KG1 (cell line): ENCODE measurements at places on chromosomes 7 and 10.

GRCh38 chr7:86904949-86905834, 154.3 kb downstream of the ELAPOR2 start:
- no peak for DNase-seq

DNA sequence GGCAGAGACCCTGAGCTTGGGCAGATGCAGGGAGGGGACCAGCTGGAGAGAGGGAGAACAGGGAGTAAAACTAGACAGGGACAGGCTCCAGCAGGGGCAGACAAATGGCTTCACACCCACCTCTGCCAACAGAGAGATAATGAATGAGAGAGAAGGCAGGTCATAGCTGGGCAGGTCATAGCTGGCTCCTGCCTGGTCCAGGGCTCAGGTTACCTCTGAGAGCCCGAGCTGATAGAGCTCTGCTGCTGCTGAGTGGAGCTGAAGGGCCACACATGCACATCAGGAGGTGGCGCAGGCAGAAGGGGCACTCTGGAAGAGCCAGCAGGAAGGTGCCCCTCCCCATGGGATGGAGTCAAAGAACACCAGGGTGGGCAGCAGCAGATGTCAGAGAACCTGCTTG, 154.2 kb downstream of the GFRA1 start:
- DNase-seq: no peak

DNA sequence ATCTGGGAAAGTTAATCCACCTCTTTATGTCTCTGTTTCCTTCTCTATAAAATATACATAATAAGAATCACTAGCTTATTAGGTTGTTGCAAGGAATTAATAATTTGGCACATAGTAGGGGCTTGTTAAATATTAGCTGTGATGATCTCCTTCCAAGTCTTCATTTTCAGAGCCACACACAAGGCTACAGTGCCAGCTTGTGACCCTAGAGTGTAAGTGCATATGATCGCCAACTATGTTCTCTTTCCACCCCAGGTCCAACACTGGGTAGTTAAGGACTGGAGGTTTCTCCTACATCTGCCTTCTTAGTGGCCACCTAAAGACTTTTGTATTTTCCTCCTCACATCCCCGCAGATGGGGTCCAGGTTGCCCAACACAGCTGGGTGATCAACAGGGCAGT, 17.9 kb upstream of the ACSM6 start:
- DNase-seq: no peak

- no peak for DNase-seq
Observed at GRCh38 chr10:125094806-125095205, 65.6 kb downstream of the CTBP2 start.

DNA sequence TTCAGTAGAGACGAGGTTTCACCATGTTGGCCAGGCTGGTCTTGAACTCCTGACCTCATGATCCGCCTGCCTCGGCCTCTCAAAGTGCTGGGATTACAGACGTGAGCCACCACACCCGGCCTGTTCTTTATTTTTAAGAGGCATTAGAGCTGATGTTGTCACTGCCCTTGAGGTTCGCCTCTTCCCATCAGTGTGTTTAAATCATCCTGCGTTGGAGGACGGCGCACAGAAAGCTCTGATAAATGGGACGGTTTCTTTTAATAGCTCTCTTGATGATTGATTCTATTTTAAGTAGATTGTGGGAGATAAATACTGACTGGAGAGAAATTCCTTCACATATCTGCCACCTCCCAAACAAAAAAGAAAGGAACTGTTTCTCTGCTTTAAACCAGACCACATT, 29.0 kb downstream of the UPP1 start:
- DNase-seq: no peak

DNA sequence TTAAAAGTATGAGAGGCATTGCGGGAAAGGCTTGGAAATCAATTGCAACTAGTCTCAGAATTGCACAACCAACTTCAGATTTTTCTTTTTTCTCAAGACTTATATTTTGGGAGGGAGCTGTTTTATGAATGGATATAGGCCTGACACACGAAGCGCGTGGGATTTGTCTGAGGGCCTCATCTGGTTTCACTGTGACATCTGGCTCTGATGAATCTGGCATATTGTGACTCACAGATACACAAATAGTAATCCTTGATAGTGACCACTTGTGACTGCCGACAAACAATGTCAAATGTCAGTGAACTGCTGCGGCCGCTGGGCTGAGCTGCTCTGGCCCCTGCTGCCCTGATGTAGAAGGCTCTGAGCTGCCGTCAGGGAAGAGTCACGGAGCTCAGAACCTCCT, 655.1 kb downstream of the INHBA start:
- DNase-seq: no peak

GRCh38 chr7:45979275-45980180, 58.5 kb upstream of the IGFBP3 start:
- no peak for DNase-seq

- no peak for DNase-seq
Observed at GRCh38 chr10:21057989-21058388, 160.9 kb upstream of the NEBL start.

DNA sequence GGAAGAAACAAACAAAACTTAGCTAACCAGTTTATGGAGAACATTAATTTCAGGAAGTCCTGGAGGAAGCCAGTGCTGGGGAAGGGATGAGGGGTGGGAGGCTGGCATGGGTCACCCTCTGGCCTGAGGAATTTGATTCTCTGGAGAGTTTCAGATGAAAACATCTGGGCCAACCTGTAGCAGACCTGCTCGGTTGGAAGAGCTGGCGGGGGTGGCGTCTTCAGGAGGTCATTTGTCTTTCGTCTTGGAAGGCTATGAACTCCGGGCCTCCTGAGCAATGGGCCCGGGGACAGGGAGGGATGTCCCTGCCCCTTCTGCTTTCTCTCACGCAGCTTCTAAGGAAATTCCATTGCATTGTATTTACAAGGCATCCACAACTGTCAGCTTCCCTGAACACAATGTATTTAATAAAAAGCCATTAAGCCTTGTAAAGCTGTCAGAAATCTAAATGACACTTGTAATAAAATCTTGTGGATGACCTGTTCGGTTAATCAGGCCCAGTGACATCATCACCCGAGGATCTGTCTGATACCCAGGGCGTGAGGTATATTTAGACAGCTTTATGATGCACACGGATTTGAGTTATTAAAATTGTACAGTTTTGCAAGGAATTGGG, 250.5 kb downstream of the RAB11FIP2 start:
- no peak for DNase-seq

- DNase-seq: peak; percentile 67
Observed at GRCh38 chr7:94510582-94511496, 1.2 kb downstream of the CASD1 start.

DNA sequence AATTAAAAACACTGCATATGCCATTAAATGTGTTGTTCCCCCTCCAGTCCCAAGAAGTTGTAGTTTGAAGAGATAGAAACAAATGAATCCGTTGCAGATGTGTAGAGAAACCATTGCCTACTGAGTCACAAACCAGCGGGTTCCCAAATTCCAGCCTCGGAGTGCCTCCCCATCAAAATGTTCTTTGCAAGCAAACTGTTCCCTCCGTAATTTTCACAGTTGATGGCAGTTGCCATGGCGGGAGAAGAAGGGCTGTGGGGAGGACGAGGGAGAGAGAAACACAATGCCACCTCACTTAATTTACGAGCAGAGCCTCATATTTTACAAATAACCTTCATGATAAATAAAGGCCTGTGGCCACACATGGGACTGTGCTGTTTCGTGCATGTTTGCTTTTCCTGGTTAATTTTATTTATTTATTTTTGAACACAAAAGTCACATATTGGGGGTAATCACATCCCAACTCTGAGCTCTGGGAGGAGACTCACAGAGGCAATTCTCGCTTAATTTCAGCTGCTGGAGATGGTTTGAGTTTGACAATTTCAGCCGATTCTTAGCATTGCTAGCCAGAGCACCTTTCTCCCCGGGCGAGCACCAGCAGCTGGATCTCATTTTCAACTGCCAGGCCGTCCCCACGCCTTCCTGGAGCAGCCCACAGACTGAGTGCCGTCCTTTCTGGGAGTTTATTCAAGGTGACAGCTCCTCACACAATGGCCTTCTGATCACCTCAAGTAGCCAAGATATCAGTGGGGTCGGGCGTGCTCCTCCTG, 1084.2 kb downstream of the KCNMA1 start:
- DNase-seq: no peak

GRCh38 chr7:134645935-134646334, 718 bp upstream of the BPGM start:
- DNase-seq: no peak

- DNase-seq: no peak
Observed at GRCh38 chr7:123639631-123640030, 16.0 kb upstream of the LMOD2 start.

DNA sequence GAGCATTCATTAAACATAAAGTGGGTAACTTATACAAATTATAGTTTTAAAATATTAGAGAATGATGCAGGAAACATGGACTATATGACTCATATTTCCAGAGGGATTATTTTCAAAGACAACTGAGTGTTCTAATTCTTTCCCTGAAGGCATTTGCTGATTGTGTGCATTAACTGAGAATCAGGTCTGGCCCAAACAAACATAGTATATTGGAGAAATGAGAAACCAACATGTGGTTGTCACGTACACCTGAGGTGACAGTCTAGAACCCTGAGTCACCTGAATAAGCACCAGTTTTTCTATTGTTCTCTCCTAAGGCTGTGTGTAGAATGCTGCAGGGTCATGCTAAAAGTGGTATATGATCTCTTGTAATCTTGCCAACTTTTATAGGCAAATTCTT, 1125.7 kb downstream of the XPNPEP1 start:
- DNase-seq: no peak

DNA sequence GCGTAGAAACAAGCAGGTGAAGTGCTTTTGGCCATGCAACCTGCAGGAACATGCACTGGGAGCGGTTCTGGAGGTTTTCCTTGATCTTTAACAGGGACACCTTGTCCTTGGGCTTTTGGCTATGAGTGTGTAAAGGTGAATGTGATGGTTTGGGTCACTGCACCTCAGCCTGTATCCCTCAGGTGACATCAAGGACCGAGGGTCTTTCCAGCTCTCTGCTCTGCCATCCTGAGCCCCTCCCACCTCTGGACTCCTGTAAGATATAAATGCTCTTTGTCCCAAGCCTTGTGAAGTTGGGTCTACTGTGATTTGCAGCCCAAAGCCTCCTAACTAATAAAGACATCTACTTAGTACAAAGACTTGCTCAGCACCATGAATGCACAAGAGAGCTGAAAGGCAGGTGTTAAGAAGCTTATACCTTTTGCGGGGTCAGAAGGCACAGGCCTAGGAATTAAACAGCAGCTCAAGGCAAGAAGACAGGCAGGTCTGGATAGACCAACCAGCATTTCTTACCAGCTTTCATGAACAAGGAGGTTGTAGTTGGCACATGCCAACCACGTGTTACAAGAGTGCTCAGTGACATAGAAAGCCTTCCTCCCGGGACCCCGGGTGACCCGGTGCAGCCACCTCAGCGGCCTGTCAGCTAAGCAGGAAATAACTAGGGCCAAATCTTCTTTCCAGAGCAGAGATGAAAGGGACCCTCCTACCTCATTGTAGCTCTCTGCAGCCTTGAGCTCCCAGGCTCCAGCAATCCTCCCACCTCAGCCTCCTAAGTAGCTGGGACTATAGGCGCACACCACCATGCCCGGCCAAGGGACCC, 89.9 kb downstream of the CARD11 start:
- DNase-seq: no peak

GRCh38 chr10:113305871-113306270, 247.0 kb upstream of the HABP2 start:
- DNase-seq: no peak

DNA sequence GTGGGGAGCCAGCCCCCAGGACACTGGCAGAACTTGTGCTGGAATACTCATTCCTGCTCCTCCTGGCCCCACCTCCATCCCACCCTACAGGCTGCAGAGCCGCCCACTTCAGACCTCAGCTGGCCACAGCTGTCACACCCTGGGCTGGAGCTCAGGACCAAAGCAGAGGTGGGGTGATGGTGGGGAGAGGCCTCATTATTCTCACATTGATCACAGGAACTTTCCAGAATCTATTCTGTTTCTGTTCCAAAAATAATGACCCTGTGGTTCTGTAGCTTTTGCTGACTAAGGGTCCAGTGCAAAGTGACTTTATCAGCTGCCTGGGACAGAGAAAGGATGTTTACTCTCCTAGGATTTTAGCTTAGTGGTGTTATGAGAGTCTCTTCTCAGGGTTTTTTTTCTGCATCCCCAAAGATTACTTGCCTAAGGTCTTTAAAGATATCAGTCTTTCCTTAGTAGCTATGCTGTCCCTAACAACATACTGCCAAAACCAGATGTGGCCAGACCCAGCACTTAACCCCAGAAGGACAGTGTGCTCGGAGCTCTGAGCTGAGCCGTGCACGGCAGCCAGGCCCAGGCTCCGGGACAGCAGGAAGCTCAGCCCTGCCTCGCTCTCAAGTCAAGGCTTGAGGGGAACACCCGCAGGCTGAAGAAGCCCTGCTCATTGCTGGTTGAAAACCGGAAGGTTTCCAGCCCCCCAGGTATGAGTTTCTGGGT, 223.3 kb downstream of the MLLT10 start:
- no peak for DNase-seq

DNA sequence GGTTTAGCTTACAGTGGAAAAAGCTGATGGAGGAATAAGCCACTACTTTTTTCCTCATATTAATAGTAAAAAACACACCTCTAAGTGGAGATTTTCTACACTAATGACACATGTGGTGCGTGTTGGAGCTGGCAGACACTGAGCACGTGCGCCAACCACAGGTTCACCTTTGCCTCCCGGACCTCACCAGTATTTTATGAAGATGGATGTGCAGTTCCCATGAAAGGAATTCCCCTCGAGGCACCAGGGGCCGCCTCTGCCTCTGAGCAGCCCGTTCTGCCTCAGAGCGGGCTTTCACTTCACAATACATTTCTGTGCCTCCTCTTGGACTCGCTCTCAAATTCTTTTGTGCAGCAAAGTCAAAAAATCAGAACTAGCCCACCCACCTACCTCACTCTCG, 477.5 kb upstream of the ADARB2 start:
- DNase-seq: no peak

DNA sequence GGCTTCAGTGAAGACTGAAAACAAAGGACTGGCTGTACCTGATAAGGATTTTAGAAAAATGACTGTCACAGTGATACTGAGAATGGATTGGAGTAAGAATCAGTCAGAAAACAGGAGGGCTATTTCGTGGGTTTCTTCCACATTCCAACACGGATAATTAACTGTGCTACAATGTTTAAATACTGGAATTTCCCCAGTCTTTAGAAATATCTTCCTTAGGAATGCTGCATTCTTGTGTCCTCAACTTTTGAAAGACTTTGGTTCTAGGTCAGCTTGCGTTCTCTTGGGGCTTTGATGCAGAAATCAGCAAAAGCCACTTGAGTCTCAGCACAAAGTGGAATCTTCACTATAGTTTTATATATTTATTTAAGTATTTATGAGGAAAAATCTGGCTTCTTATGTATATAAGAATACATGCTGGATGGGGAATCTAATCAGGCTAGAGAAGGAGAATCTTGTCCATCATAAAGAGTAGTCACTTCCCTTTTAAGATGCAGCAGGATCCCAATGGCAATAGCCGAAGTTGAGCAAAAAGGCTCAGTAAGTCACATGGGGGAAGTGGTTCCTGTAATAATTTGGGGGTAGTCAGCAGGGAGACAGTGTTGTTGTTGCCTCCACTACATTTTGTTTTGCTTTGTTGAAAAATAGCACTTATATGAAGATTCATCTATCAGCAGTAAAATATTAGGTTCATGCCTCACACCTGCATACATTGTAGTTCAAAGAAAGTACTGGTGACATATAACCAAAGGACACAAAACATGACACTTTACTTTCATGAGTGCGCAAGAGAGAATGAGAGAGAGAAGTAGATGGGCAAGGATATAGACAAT, 86.0 kb downstream of the CH25H start:
- no peak for DNase-seq

- no peak for DNase-seq
Observed at GRCh38 chr7:840001-840600, 7.8 kb downstream of the SUN1 start.
